ENCODE measurements at places on chromosomes 2 and 18. TPM values are rescaled to one million over a fixed set of nuclear protein-coding genes. Genes with fewer than 3 reads are reported as not detected.

IL18R1 gene
- total RNA-seq, result 2.4 TPM

ALPI gene
- total RNA-seq, result not detected

TMEM247 gene
- total RNA-seq, result not detected

RMND5A gene
- 33.6 TPM for total RNA-seq

UGT1A10 gene
- not detected for total RNA-seq

ATP8B1 gene
- 6.9 TPM for total RNA-seq

SPP2 gene
- not detected for total RNA-seq

ASPRV1 gene
- 0.26 TPM for total RNA-seq

Measured in astrocyte (in vitro differentiated cells and primary cell).